Stimulated activated CD8-positive, alpha-beta memory T cell treated with anti-CD3 and anti-CD28 coated beads, Interleukin-2, amount 100 ng/mL, for 1 hour (primary cell): ENCODE measurements at places on chromosomes 3 and 15.

- DNase-seq, result no peak
These were observed 215.0 kb downstream of the GRM7 start for GRCh38 chr3:7075901-7076300.

DNA sequence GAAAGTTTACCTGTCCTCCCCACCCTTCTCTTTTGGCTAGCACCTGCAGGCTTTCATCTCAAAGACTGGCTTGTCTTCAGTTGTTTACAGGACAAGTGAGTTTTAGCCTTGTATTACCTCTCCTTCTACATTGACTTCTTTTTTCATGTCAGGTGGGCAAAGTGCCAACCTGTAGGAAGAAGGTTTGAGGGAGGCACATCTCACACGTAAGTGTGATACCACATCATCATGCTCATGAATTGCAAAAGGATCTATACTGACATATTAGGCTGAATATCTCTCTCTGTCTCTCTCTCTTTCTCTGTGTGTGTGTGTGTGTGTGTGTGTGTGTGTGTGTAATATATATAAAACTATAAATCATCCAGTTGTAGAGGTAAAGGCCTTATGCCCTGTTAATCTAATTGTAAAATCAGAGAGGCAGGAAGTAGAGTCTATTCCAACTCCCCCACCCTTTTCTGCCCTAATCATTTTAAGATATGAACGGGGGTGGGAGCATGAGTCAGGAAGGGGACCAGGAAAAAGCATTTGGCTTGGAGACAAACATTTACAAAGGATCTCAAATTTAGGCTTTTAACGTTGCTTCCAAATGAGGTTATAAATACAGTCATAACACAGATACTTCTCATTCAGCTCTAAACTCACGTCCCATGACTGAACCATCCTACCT, 107.0 kb upstream of the PFN2 start:
- DNase-seq, result no peak

GRCh38 chr3:51245867-51246266, 139.2 kb upstream of the MANF start:
- DNase-seq, result no peak

GRCh38 chr3:36697229-36698001, 66.9 kb downstream of the DCLK3 start:
- no peak for DNase-seq

DNA sequence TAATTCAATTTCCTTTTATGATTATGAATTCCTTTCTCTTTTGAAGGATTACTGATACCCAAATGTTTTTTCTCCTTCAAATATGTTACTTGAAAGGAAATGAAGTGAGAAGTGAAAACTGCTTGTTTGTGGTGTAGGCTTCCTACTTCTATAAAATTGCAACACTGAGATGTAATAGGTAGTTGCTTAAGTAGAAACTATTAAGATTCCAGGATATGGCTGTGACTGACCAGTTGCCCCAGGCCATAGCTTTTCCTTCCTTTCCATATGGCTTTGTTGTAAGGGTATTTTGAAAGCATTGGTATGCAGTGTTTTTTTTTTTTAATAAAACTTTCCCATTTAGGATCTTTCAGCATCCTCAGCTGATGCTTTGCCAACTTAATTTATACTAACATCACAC, 28.5 kb downstream of the DNAJC13 start:
- no peak for DNase-seq

DNA sequence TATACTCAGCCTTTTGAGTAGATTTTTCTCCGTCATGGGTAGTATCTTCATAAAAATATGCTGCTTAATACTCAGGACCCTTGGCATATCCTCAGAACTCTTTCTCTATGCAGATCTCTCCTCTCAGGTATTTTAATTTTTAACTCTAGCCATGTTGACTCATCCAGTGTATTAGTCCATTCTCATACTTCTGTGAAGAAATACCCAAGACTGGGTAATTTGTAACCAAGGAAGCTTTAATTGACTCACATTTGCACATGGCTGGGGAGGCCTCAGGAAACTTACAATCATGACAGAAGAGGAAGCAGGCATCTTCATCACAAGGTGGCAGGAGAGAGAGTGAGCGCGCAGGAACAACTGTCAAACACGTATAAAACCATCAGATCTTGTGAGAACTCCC, 129.3 kb upstream of the CD96 start:
- DNase-seq, result no peak

- no peak for DNase-seq
These were observed 113.1 kb downstream of the CHCHD6 start for GRCh38 chr3:126816986-126817777.

GRCh38 chr3:119697394-119697793, 5.4 kb upstream of the CFAP91 start:
- DNase-seq, result no peak

- DNase-seq, result no peak
These were observed 336.6 kb downstream of the ROBO2 start for GRCh38 chr3:77376511-77376910.

DNA sequence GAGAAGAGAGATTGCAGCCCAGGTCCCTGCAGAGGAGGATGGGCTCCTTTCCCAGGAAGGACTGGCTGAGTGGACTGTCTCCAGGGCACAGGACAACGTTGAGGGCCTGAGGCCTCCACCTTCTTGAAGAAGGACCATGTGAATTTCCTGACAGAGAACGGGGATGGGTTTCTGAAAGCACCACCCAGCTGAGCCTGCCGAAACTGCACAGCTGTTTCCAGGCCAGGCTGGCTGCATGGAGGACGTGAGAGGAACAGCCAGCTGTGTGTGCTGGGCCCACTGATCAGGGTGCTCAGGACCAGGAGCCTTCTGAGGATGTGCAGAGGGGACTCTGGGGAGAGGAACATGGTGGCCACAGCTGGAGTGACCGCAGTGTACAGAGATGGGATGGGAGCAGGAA, 39.2 kb downstream of the HMCES start:
- DNase-seq, result no peak

DNA sequence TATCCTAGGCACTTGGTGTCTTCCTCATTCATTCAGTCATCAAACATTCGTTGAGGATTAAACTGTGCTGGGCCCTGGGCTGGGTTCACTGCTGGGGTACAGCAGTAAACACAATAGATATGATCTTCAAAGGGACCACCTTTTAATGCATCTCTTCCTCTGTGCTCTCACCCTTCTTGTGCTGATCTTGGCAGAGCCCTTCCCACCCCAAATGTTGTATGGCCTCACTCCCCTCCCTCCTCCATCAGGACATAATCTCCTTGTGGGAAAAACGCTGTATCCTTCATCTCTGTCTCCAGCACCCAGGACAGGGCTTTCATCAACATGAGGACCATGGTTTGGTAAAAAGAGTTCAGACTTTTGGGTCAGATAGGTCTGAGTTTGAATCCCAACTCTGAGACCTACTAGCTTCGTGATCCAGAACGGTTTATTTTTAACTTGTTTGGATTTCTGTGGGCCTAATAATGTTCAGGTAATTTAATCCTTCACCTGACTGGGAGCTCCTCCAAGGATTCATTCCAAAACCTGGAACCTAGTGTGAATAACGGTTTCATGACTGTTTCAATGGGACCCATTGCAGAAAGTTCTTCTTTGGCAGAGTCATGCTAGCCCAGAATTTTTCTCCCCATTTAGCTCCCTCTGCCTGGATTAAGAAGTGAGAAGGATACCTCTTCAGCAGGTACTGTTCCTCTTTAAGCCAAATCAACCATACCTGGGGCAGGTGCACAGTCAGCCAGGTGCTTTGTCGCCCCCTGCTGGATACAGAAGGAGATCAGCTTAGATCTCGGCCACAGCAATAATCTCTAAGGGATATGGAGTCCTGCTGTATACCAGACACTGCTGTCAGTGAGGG, 5.2 kb upstream of the WNT7A start:
- peak; percentile 41 for DNase-seq

DNA sequence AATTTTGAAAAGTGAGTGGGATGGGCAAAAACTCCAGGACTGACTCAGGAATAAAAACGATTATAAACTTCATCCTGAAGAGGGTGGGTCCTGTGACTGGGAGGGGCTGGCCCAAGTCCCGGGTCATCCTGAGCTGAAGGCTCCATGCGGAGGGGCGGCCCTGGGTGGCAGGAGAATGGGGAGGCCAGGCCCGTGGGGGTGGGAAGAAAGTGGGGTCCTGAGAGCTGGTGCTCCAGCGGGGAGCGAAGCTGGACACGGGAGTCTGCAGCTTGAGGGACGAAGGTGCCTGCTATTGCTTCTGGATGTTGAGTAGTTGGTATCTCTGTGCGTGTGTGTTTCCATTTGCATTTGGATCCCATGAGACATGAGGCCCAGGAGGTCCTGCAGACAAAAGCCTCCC, 4.7 kb upstream of the OCA2 start:
- DNase-seq, result no peak

- no peak for DNase-seq
These were observed 17.3 kb upstream of the SCAMP5 start for GRCh38 chr15:74978077-74978476.

- DNase-seq, result no peak
These were observed 50.6 kb upstream of the ULK4 start for GRCh38 chr3:42012383-42012934.

GRCh38 chr3:184730924-184731323, 19.1 kb upstream of the MAGEF1 start:
- no peak for DNase-seq
